NCI-H446 treated with DMSO at 0.1 percent for 48 hours (cell line): ENCODE measurements at places on chromosomes 11 and 22.

DNA sequence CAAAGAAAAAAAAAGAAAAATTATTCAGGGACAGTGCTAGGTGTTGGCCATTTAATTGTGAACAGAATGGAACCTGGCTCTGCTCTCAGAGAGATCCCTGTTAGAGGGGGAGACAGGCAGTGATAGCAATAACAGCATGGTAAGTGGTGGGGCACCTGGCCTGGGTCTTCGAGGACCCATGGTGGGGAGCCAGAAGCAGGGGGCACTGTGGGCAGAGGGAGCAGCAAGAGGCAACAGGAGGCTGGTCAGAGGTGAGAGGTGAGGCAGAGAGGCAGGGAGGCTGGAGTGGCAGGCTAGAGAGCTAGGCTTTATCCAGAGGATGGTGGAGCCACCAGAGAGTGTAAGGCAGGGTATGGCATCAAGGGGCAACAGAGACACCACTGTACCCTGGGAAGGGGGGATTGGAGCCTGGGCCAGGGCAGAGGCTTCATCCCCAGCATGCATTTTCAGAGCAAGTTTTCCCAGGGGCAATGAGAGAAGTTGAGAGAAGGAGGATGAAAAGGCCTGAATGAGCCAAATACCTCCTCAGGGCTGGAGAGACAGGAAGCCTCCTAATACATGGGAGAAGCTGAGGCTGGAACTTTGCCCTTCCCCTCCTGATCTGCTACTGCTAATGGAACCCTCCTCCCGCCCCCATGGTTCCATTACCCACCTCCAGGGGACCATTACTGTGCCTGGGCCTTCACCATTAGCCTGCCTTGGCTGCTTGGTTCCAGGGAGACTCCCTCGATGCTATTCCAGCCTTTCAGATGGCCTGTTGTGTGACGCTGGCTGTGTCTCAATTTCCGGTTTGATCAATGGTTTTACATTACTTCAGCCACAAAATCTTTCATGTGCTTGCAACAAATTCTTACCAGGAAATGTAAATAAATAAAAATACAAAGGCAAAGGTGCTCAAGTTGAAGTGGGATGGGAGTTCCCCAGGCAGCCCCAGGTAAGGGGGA lies 2.6 kb upstream of the P2RY2 start:
- no peak for DNase-seq

- peak; percentile 15 for DNase-seq
Observed at GRCh38 chr11:4095509-4096230, 1.1 kb downstream of the RRM1 start.

DNA sequence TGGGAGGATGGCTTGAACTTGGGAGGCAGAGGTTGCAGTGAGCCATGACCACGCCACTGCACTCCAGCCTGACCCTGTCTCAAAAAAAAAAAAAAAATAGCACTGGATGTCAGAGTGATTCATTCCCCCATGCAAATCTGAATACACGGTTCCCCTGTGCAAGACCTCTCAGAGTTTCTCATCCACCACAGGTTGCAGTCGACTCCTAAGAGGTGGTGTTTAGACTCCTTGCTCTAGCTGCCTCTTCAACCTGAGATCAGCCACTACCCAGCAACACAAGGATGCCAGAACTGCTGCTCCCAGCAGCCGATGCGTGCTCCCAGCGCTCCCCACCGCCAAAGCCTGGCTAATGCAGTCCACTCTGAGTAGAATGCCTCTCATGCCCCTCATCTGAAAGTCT lies 97.5 kb downstream of the PARVA start:
- no peak for DNase-seq

GRCh38 chr11:36684840-36685801 lies 87.1 kb upstream of the RAG2 start:
- DNase-seq: no peak

- DNase-seq: peak; percentile 92
Observed at GRCh38 chr11:46513934-46514342, 79.9 kb downstream of the AMBRA1 start.

- DNase-seq: no peak
Observed at GRCh38 chr22:47294222-47294532, 531.7 kb downstream of the TBC1D22A start.

DNA sequence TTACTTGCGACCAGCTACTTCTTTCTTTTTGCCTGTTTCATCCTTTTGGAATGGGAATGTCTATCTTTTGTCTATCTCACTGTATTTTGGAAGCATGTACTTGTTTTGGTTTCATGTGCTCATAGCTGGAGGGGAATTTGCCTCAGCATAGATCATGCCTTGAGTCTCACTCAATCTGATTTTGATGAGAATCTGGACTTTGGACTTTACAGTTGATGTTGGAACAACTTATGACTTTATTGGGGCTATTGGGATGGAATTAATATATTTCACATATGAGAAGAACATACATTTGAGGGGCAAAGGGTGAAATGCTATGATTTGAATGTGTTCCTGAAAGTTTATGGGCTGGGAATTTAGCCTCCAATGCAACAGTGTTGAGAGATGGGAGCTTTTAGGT lies 206.2 kb upstream of the DDI1 start:
- DNase-seq: no peak
